ENCODE measurements at places on chromosomes 3 and 15.
A peak's percentile ranks its signal among the peaks of the same experiment; 100 is the strongest.

GRCh38 chr3:40864146-40864782 is 335.0 kb upstream of the CTNNB1 start:
- no peak for DNase-seq

DNA sequence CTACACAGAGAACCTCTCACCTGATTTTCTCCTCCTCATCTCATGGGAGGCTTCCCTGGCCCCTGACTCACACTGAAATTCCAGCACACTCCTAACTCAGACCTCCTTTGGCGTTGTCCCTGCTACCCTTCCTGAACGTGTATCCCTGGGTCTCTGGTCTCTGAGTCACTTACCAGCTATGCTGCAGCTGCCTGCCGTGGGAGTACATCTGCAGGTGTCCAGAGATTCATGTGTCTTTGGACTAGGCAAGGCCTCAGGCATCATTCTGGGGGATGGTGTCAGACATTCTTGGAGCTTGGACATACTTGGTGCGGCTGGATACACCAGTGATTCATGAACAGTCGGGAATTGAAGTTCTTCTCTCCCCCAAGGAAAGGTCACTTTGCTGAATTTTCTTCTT is 148.8 kb upstream of the TRIM42 start:
- no peak for DNase-seq

DNA sequence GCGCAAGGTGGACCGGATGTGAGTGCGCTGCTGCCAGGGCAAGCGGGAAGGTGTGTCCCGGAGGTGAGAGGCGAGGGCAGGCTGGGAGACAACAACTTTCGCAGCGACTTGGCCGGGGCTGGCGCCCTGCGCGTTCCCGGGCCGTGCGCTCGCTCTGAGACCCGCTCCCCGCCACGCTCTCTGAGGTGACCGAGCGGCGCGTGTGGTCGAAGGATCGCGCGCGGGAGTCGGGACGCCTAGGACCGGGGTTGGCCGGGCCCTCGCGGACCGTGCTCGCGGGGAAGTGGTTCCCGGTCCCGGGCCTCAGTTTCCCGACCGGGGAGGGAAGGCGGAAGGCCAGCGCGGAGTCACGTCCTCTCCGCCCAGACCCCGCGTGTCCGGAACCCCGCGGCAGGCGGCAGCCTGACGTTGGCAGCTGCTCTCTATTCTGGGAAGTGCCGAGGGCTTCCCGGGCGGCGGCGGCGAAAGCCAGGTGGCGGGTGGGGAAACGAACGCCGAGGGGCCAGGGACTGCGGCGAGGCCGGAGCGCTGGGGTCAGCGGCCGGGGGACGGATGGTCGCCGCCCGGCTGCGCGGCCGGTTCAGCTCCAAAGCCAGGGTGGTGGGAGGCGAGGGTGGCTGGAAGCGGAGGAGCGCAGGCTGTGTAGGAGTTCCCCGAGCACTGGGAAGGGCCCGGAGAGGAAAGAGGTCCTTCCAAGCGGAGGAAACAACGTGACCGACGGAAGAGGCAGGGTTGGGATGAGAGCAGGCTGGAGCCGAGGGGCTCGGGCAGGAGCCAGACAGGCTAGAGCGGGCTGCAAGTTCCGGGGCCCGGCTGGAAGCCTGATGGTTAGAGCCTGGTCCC is 1.0 kb upstream of the IGF2BP2 start:
- DNase-seq, result peak; percentile 60

DNA sequence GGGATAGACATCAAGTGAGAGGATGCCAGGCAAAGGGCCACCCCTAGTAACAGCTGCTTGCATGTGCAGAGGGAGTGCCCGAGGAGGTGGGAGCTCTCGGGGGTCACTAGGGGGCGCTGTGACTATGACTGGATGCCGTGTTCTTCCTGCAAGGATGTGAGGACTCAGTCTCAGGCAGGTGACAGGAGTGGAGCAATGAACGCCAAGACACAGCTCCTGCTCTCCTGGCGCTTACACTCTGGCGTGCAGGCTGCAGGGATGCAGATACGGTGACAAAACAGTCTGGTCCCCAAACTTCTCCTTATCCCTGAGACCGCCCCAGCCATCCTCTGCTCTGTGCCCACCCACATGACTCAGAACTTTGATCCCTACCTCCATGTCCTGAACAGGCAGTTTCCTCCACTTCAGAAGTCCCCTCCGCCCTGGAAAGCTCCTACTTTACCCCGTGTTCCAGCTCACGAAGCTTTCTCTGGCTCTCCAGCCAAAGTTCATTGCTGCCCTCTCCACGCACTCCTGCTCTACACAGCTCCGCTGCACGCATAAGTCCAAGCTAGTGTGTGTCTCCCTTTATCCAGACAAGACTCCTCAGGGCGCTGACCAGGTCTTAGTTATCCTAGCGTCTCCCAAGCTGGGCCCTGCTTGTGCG is 14.7 kb downstream of the RHOV start:
- peak; percentile 93 for DNase-seq

GRCh38 chr3:45453083-45453482 is 64.7 kb downstream of the LARS2 start:
- no peak for DNase-seq

Data from activated CD4-positive, alpha-beta T cell treated with anti-CD3 and anti-CD28 coated beads for 48 hours (primary cell).